ENCODE measurements at places on chromosomes 7 and 10.

DNA sequence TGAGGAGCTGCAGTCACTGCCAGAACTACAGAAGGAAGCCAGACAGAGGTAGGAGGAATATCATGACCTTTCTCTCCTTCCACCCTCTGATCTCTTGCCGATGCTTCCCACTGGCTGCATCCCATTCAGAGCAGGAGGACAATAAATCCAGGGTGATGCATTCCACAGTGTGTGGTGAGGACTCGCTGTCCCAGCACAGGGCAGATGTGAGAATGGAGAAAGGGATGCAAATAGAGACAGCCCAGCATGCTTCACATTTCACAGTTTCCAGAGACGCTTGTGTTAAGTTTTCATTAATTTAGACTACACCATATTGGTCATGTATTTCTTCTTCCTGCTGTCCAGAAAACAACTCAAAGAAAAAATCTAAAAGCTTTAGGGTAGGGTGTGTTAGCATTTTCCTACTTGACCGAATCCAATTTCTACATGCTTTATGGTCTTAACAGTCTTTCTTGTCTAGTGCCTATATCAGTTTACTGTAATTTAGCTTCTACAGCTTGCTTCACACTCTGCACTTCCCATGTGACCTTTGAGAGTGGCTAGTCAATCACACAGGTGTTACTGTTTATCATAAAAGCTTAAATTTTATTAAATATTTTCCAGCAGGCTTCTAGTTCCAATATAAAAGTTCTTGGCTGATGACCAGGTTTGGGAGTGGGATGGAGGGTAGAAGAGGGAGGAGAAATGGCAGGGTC, 155.6 kb downstream of the RAPGEF5 start:
- no peak for DNase-seq

- no peak for DNase-seq
Observed at GRCh38 chr7:154685564-154685901, 317.4 kb downstream of the PAXIP1 start.

GRCh38 chr7:130127821-130128317, 57.5 kb downstream of the KLHDC10 start:
- DNase-seq = no peak

GRCh38 chr7:130488392-130489139, 3.3 kb upstream of the MEST start:
- no peak for DNase-seq

- no peak for DNase-seq
Observed at GRCh38 chr7:50466815-50467585, 16.9 kb upstream of the FIGNL1 start.

GRCh38 chr10:31646519-31646918, 282.1 kb downstream of the ARHGAP12 start:
- no peak for DNase-seq

DNA sequence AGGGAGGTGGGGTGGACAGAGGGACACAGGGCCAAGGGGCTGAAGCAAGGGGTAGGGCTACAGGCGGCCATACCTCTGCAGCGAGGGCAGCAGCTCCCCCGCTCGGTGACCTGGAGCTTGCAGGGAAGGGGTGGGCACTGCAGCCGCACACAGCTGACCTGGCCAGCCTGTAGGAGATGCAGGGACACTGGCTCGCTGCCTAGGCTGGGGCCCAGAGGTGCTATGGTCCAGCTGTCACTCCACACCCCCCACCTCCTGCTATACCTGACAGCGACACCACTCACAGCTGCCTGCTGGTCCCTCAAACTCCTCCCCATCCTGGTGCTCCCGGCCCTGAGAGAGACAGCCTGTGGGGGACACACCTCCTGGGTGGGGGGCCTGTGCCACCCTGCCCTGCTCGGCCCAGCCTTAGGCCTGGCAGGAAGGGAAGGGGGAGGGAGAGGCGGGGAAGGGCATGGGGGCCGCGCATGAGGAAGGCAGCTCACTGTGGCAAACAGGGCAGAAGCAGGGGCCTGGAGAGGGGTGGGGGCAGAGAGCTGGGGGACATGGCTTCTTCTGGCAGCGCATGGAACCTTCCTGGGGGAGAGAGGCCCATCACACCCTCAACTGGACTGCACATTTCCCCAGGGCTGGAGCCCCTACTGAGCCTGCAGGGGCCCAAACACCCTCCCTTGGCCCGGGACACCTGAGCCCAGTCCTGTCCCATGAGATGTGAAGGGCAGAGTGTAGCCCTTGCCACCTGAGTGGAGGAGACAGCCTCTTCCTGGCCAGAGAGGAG, 23.9 kb downstream of the ATP6V1F start:
- no peak for DNase-seq

- no peak for DNase-seq
Observed at GRCh38 chr10:74133923-74134820, 16.5 kb downstream of the AP3M1 start.

- no peak for DNase-seq
Observed at GRCh38 chr7:130475776-130476175, 16.1 kb upstream of the MEST start.
